ENCODE measurements at places on chromosomes 11 and 22. TPM values are rescaled to one million over a fixed set of nuclear protein-coding genes. Genes with fewer than 3 reads are reported as not detected.

Gene APOA1
- total RNA-seq: 1.0 TPM

Gene CHST1
- 2.0 TPM for total RNA-seq

Gene TREH
- total RNA-seq: 2.0 TPM

DNA sequence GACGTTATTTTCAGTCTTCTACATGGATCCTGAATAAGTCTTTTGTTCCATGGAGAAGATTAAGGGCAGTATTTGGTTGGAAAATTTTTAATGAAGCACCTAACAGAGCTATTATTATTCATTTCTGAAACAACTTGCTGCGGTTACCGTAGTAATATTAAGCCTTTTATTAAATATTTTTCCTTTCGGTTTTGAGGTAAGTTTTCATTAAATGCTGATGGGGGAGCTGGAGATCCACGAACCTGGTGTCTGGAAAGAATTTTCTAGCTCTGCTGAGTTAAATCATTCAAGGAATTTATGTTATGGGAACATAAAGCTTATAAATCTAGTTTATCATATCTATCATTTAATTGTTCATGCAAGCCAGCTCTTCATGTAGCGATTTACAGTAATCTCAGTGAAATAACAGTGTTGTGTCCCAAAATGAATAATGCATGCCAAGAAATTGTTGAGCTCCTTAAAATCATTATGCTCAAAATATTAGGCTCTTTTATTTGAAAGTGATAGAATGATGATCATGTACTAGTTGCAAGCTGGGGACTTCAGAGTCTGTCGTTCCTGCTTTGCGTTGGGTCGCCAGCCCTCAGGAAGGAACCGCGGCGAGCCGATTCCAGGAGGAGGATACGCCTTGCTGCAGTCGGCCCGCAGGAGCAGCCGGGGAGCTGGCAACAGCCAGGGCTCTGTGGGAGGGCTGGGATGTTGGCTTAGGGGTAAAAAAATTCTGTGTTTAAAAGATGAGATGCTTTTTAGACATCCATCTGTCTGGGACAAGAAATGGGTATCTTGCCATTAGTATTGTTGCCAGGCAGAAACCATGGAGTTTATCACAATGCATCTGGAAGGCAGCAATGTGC lies 83.1 kb downstream of the TBC1D22A start:
- H3K27me3 ChIP-seq: no peaks in the 10 kb centered on the region
- H3K4me1 ChIP-seq: no peaks in the 10 kb centered on the region
- no peak for DNase-seq
- H3K36me3 ChIP-seq: no peaks in the 10 kb centered on the region
- no peak overlapping the region for H3K4me3 ChIP-seq

- no peak overlapping the region for H3K27ac ChIP-seq
- no peaks in the 10 kb centered on the region for H3K27me3 ChIP-seq
- H3K4me3 ChIP-seq: no peak overlapping the region
- DNase-seq: no peak
Observed at GRCh38 chr11:20611445-20611844, 12.0 kb downstream of the SLC6A5 start.

DNA sequence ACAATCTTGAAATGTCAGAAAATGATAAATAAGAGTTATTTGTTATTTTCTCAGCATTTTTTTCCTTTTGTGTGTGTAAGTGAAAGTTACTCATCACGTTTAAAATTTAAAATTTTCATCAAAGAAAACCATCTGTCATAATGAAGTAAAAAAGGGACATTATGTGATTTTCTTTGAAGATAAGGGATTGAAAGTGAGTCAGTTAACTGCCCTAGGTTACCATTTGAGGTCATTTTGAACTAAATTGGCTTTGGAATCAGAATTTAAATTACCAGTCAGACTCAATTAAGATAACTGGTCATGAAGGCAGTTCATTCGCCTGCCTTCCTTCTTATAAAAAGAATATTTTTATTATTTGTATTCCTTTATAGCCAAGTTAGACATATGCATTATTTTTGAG lies 14.3 kb downstream of the NCAM1 start:
- H3K36me3 ChIP-seq: no peaks in the 10 kb centered on the region
- no peak overlapping the region for H3K27ac ChIP-seq
- no peaks in the 10 kb centered on the region for H3K4me1 ChIP-seq
- no peak for DNase-seq

DNA sequence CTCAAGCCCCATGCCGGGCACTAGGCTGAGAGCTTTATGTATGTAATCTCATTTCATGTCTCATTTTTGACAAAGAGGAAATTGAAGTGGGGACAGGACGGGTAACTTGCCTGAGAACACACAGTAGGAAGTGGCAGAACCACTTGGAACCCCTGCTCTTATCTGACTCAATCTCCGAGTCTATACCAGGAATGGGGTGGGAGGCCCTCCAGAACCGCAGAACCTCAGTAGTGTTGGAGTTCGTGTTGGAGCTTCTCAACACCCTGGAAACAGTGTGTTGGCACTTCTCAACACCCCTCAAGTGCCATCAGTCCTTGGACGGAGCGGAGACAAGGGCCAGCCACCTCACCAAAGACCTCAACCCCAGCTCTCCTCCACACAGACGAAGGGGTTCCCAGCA lies 38.8 kb upstream of the POLA2 start:
- no peak overlapping the region for H3K4me3 ChIP-seq
- no peak overlapping the region for H3K27ac ChIP-seq
- no peaks in the 10 kb centered on the region for H3K36me3 ChIP-seq
- DNase-seq: no peak
- H3K4me1 ChIP-seq: peaks cover 15% of the 10 kb centered on the region

- no peaks in the 10 kb centered on the region for H3K27me3 ChIP-seq
- H3K4me1 ChIP-seq: no peaks in the 10 kb centered on the region
- no peaks in the 10 kb centered on the region for H3K36me3 ChIP-seq
- DNase-seq: no peak
- no peak overlapping the region for H3K27ac ChIP-seq
Observed at GRCh38 chr11:57614234-57614772, 16.8 kb downstream of the SERPING1 start.

GRCh38 chr11:134164490-134165370 lies 59.0 kb downstream of the NCAPD3 start:
- H3K4me3 ChIP-seq: no peak overlapping the region
- no peaks in the 10 kb centered on the region for H3K27me3 ChIP-seq
- no peak for DNase-seq
- peaks cover 9% of the 10 kb centered on the region for H3K36me3 ChIP-seq
- H3K4me1 ChIP-seq: no peaks in the 10 kb centered on the region
- H3K27ac ChIP-seq: no peak overlapping the region
